ENCODE measurements at places on chromosomes 4 and X.

DNA sequence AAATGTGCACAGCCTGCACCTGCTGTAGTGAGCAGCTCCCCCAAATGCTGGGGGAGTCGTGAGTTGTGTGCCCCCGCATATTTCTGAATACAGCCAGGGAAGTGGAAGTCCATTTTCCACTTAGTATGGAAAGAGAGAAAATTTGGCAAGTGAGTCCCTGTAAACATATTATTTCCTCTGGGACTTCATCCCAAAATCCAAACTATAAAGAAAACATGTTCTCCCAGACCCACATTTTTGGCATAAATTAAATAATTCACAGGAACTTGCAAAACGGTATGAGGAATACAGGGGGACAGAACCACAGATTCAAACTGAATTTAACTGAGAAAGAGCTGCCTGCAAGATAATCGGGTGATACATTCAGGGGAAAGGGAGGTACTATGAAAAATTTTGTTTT, 107.2 kb downstream of the GPR143 start:
- DNase-seq, result no peak

DNA sequence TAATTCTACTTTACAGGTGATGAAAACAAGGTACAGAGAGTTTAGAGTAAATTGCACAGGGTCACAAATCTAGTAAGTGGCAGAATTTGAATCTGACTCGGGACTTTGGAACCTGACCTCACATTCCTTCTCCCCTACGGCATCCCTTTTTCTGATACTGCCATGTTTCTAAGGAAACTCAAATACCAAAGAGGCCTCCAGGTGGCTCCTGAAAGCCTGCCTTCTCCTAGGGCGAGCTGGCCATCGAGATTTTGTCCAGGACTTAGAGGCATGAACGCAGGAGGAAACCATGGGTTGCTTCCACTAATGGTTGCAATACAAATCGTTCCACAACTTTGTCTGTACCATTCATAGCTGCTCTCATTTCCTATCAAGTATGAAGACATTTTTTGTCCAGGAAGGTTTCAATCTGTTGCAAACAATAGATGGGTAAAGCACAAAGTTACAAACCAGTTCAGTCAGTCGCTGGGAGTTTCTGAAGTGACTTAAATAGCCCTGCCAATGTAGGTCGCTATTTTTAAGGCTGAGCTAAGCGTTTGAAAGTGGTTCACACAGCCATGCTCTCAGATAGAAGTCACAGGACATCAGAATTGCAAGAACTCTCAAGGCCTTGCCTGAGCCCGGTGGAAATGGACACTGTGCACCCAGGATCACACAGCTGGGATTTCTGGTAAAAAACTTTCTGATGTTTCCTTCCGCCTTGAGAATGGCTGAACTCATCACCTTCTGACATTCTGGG, 296.6 kb upstream of the PRPS2 start:
- no peak for DNase-seq

DNA sequence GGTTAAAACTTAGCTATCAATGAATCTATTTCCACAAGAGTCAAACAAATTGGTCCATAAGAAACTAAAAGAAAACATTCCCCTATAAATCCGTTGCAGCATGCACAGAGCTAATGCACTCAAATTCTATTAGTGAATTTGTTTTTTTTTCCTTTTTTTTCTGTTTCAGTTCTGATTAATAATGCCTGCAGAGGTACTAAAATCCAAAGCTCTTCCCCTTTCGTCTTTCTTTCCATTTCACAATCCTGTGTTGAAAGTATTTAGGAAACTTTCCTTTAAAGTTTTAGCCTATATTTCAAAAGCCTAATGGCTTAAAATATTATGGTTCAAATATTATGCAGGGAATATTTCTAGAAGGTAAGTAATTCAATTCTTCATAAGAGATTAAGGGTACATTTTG, 45.9 kb upstream of the VEGFD start:
- no peak for DNase-seq

GRCh38 chr4:1098311-1098925, 14.9 kb downstream of the RNF212 start:
- DNase-seq, result no peak

DNA sequence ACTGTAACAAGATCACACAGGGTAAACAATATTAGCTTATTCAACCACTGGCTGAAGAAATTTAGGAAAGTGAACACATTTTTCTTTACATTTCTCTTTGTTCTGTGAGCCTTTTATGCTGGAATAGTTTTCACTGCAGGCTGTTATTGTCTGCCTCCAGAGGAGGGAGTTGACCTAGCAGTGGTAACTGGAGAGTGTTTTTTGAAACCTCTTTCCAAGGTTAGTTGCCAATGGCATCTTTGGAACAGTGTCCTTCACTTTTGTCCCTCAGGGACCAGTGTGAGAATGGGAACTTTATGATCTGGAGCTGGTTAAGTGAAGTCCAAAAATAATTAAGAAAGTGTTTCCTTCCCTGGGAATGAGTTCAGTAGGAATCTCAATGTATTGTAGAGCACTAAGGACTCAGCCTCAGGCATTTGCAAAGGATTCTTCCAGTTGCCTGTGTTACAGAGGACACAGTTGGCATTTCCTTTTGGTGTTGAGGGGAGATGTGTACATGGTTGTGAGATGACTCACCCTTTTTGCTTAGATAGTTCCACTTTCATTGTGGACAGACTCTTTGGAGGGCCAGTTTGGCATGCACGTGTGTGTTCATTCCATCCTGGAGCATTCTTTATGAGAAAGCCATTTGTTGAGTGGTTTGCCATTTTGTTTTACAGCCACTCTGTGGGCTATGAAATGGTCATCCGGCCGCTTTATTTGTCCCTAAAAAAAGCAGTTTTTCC, 61.3 kb downstream of the AR start:
- no peak for DNase-seq

DNA sequence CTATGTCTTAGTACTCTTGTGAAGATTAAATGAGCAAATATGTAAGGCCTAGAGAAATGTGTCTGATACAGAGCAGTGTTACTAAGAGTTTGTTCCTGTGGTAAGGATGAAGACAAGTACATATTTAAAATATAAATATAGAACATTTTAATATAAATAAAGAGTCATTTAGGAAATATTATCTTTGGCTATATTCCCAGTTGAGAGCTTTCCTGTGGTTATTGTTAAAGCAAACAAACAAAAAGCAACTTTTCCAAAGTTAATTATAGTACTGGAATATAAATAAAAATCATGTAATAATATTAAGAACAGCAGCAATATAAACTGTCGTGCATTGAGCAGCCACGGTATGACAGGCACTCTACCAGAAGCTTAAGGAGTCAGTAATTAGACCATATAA, 472.5 kb downstream of the INPP4B start:
- DNase-seq, result no peak

GRCh38 chr4:182144626-182145333, 98.4 kb upstream of the TENM3 start:
- no peak for DNase-seq

GRCh38 chr4:78695910-78696309, 80.2 kb upstream of the BMP2K start:
- DNase-seq, result no peak

DNA sequence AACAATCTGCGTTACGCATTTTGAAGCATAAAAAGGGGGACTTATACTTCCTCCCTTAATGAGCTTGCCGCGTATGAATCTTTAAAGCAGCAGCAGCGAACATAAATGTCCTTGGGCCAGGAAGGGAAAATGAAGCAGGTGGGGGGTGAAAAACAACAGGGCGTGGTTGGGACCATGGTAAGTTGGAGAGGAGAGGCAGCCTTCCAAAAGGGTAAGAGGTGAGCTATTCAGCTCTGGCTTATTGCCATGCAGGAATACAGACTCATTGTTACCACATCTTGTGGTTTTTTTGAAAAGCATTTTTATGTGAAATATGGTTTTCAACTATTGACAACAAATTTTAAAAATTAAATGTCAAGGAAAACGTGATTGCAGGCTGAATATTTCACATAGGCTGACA, 710.7 kb upstream of the FAM241A start:
- DNase-seq, result no peak

DNA sequence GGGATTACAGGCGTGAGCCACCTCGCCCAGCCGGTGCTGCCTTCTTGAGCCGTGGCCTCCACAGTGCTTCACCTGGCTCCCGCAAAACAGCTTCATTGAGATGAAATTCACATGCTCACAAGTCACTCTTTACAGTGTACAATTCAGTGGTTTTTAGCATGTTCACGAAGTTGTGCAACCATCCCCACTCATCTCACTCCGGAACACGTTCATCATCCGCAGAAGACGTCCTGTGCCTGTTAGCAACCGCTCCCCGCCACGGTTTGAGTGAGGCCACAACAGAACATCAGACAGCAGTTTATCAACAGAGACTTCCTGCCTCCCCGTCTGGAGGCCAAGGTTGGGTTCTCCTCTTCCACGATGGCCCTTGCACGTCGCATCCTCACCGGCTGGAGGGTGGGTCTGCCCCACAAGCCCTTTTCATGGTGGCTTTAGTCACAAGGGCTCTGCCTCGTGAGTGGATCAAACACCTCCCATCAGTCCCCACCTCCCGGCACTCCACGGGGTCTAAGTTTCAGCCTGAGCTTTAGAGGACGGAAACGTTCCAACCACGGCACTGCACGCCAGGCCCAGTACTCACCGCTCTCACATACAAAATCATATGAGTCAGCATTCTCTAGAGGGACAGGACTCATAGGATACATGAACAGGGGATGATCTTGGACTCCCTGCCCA, 29.6 kb upstream of the SPON2 start:
- DNase-seq, result no peak

DNA sequence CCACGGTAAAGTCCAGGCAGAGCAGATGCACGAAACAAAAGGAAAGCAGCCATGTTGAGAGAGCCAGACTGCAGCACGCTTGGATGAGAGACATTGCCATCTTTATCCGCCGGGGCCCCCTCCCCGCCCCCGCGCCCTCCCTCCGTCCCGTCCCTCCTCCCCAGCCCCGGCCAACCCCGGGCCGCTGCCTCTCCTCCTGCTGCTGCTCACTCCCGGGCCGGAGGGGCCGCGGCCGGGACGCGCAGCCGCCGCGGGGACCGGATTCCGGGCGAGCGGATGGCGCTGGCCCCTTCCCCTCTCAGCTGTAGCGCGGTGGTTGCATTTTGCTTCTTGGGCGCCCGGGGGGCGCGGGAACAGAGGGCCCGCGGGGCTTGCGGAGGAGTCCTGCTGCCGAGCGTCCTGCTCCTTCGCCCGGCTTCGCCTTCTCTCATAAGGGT, 542 bp downstream of the RNF150 start:
- DNase-seq, result no peak

DNA sequence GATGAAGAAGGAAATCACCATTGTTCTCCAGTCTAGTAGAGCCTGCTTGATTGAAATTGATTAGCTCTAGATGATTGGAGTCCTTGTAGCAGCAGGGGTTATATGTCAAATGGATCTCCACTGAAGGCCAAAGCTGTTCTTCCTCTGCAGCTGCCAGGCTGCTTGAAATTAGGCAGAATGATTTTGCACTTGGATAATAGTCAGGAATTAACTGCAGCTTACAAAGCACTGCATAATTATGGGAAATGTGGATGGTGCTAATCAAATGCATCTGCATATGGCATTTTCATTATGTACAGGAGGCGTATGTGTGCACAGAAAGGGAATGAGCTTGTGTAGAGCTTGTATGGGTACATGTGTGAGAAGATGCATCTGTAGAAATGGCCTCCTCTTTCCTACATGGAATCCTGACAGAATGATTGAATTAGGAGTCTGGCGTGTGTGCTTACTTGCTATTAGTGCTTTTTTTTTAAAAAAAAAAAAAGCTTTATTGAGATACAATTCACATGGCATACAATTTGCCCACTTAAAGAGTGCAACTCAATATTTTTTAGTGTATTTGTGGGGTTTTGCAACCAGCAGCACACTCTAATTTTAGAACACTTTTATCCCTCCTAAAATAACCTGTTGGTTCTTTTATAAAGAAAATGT, 65.9 kb downstream of the TMEM131L start:
- DNase-seq, result no peak

DNA sequence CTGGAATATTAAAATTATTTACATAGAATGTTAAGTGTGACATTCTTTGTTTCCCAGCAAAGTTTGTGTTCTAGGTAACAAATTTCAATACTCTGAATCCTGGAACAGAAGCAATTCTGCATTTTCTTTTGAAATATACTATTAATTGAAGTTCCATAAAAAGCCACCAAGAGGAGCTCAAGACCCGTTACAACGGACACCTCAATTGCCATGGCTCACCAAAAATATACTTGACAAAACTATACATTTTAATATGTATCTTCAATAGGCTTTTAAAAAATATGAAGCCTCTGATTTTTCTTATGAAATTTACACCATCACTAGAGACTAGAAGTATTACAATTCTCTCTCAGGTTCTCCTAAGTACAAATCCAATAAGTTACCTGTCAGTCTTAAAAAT, 111.4 kb downstream of the NYX start:
- DNase-seq, result no peak

GRCh38 chrX:68807818-68808217, 21.0 kb upstream of the EFNB1 start:
- no peak for DNase-seq

GRCh38 chr4:23697722-23698121, 192.1 kb downstream of the PPARGC1A start:
- DNase-seq, result no peak

DNA sequence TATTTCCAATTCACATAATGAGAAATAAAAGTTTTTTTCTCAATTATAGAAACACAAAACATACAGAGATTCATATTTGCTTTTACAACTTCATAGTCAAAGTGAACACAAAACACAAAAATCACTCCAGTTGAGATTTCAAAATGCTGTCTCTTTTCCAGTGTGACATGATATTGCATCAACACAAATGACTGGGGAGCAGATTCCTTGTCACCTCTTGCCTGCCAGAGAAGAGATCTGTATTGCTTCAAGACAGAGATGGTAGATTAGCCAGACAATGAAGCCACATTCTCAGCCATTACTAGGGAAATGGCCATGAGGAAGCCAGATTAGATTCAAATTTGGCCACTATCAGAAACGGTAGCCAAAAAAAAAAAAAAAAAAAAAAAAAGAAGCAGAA, 2313.1 kb upstream of the AGA start:
- DNase-seq, result no peak
